ENCODE measurements at places on chromosomes 2 and 18. TPM values are rescaled to one million over a fixed set of nuclear protein-coding genes. Genes with fewer than 3 reads are reported as not detected.

The LYPD6B gene
- total RNA-seq, result 14.5 TPM

The FTCDNL1 gene
- total RNA-seq, result 0.76 TPM

The YPEL5 gene
- total RNA-seq, result 86.0 TPM

The MAPRE3 gene
- total RNA-seq, result 9.5 TPM

The DNAH7 gene
- total RNA-seq, result 1.0 TPM

The KCNE4 gene
- total RNA-seq, result 3.5 TPM

- no peak for DNase-seq
Measured at GRCh38 chr2:42001711-42002201, 46.1 kb upstream of the PKDCC start.

GRCh38 chr2:136135921-136136906, 18.3 kb upstream of the CXCR4 start:
- no peak for DNase-seq

DNA sequence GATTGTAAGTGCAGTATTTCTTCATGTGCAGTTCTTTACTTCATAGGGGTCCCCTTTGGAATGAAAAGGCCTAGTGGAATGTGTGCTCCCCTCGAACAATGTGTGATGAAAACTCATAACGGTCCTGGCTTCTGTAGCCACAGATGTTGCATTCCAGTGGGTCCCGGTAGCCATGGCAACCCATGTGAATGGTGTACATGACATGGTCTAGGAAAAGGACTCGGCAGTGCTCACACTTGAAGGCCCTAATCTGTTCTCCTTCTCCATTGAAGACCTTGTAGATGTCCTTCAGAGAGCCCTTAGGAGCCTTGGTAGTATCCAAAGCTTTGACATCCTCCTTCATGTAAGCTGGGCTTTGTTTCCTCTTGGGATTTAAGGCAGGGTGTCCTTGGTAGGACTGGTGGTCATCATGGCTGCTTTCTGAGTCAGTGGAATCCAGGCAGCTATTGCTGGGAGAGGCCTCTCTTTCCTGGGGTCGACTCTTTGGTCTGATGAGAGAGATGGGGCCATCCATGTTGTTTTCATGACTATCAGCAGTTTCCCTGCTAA, 144.0 kb downstream of the IKZF2 start:
- no peak for DNase-seq

DNA sequence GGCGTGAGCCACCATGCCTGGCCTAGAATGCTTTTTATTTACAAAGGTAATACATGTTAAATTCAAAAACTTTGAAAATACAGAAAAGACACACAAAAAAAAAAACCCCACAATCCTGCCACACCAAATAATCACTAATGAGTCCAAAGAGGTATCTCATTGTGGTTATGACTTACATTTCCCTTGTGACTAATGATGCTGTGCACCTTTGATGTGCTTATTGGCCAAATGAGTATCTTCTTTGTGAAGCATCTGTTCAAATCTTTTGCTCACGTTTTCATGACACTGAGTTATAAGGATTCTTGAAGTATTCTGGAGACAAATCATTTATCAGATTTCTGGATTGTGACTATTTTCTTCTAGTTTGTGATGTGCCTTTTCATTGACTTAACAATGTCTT, 6.4 kb upstream of the NLRC4 start:
- DNase-seq, result no peak

GRCh38 chr18:23740105-23740830, 51.0 kb downstream of the LAMA3 start:
- DNase-seq, result no peak

GRCh38 chr18:22613058-22613690, 195.5 kb upstream of the CTAGE1 start:
- DNase-seq, result no peak

- peak; percentile 80 for DNase-seq
Measured at GRCh38 chr2:238996331-238997136, 148.6 kb downstream of the TWIST2 start.

DNA sequence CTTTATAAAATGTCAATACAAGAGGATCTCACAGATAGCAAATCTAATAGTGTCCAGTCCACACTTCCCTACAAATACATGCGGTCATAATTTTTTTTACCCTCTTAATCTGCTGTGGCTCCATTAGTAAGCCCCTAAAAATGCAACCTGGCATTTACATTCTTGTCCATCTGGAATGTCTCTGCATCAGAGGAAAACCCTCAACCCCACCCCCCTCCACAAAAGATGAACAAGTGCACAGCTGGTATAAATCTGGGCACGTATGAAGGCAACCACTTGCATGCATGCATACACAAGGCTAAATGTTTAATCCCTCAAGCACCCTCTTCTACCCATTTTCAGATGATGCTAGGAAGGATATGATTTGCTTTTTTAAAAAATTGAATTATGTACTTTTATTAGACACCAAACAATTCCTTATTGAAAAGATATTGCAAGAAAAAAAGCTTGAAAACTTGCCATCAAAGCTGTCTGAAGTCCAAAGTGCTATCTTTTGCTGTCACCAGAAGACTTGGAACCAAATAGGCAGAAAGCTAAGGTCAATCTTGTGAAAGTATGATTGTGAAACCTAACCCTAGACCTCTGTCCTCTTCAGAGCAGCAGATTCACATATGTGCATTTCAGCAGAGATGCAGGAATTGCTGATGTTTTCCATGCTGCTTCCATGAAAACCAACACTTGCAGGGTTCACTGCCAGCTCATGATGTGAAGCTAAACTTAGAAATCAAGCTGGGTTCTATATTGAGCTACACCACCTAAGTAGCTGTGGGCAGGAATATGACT, 39.0 kb downstream of the IRS1 start:
- no peak for DNase-seq

DNA sequence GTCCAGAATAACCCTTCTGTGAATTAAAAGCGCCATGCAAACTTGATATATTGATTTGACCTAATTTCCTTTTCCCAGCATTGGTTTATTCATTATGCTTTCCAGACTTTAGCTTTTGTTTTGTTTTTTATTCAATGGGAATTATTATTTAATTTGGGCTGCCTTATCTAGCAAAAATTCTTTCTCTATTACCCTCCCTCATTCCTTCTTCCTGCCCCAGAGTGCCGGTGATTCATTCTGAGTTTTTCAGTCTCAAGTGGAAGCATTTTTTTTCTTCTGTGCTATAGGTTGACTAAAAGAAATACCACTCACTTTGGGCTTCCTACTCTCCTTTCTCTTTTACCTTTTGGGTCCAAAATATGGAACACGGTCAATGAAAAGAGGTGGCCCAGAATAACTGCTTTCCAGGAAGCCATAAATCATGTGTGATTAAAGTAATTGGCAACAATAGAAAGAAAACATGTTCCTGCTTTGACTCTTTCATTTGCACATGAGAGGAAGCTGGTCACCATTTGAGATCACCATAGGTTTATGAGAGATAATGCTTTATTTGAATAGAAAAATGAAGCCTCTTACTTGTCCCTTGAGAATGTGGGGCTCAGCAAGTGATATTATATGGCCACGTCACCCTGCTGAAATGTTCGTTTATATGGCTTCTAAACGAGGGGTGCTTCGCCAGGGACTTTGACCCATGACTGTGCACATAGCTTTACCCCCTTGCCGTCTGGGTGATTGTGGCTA, 422.8 kb upstream of the ZEB2 start:
- no peak for DNase-seq

Measured in osteocyte (in vitro differentiated cells).